Activated T-helper 17 cell treated with anti-CD3 and anti-CD28 coated beads, Interleukin-2, amount 50 U/mL, for 72 hours (primary cell): ENCODE measurements at places on chromosomes 2 and 18. TPM values are rescaled to one million over a fixed set of nuclear protein-coding genes. Genes with fewer than 3 reads are reported as not detected.

The SOCS6 gene
- 1.6 TPM for total RNA-seq

The SATB2 gene
- total RNA-seq = 0.15 TPM

The SMYD5 gene
- total RNA-seq = 37.6 TPM

- ATAC-seq = no peak
Observed at GRCh38 chr2:56239437-56239836, 55.6 kb downstream of the CCDC85A start.

GRCh38 chr2:125227843-125228392, 1202.8 kb downstream of the CNTNAP5 start:
- ATAC-seq = no peak

DNA sequence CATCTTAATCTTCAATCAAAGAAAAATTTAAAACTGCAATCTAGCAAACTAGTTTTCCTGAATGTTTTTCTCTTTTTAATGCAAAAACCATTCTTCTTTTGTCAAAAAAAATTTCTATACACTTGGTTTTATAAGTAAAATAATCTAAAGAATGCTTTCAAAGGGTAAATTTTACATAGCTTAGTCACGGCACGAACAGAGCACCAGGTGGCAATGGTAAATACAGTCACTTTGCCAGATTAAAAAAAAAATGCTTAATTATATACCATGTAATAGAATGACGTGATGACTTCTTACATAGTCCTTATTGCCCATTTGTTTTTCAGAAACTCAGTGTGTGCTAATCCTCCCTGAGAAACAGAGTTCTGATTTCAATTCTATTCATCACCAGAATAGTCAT, 10.4 kb downstream of the FEZ2 start:
- ATAC-seq = peak; percentile 49

GRCh38 chr2:11695576-11695975, 25.6 kb upstream of the NTSR2 start:
- no peak for ATAC-seq
